ENCODE measurements at places on chromosomes 4 and X. TPM values are rescaled to one million over a fixed set of nuclear protein-coding genes. Genes with fewer than 3 reads are reported as not detected.
A peak's percentile ranks its signal among the peaks of the same experiment; 100 is the strongest.

GRCh38 chr4:87103691-87104187, 116.7 kb downstream of the KLHL8 start:
- no peaks in the 10 kb centered on the region for H3K27me3 ChIP-seq
- no peaks in the 10 kb centered on the region for H3K4me1 ChIP-seq
- no peak for DNase-seq
- H3K36me3 ChIP-seq, result peaks cover 2% of the 10 kb centered on the region
- no peak overlapping the region for H3K4me3 ChIP-seq

- H3K27ac ChIP-seq, result no peak overlapping the region
- DNase-seq, result no peak
- H3K36me3 ChIP-seq, result peaks cover 2% of the 10 kb centered on the region
- no peaks in the 10 kb centered on the region for H3K4me1 ChIP-seq
- no peaks in the 10 kb centered on the region for H3K27me3 ChIP-seq
- H3K4me3 ChIP-seq, result no peak overlapping the region
Observed at GRCh38 chr4:53461244-53461643, 83.8 kb downstream of the FIP1L1 start.

DNA sequence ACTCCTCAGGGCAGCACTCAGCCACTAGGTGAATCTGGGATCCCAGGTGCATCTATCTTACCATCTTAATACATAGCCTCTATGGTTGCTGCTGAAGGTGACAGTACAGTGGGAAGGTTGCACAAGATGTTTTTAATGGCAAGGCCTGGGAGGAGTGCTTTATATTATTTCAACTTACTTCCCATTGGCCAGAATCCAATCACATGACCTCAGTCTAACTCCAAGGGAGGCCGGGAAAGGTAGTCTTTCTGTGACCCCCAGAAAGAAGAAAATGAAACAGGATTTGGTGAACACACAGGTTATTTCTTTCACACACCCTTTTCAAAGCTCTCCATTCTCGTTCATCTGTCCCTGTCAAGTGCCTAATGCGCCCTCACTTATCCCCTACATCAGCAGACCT, 189.1 kb upstream of the ATP6AP2 start:
- H3K36me3 ChIP-seq, result no peaks in the 10 kb centered on the region
- H3K4me1 ChIP-seq, result no peaks in the 10 kb centered on the region
- no peaks in the 10 kb centered on the region for H3K27me3 ChIP-seq
- no peak overlapping the region for H3K4me3 ChIP-seq

DNA sequence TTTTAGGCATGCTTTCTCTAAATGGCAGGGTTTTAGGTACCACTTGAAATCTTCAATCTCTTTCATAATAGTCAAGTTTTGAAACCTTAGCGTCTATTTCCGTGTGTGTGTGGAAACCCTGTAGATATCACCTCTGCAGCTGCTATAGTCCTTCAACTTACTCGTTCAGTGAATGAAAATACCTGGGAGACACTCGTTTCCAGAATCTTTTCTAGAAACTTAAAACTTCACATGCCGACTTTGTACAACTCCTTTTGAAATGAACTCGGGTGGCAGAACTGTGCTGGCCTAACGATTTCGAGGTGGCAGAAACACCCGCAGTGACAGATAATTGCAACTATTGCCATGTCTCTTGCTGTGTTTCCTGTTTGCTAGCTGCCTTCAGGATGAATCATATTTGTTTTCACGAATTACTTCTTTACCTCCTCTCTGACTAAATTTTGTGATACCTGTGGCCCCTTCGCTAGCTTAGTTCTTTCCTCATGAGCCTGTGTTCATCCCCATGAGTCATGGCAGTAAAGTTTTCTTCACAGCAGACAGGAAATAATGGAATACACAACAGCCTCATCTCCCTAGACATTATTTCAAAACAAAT, 104.7 kb upstream of the SMIM10 start:
- no peaks in the 10 kb centered on the region for H3K4me1 ChIP-seq
- no peak for DNase-seq
- H3K4me3 ChIP-seq, result no peak overlapping the region
- H3K36me3 ChIP-seq, result no peaks in the 10 kb centered on the region
- no peaks in the 10 kb centered on the region for H3K27me3 ChIP-seq
- no peak overlapping the region for H3K27ac ChIP-seq

DNA sequence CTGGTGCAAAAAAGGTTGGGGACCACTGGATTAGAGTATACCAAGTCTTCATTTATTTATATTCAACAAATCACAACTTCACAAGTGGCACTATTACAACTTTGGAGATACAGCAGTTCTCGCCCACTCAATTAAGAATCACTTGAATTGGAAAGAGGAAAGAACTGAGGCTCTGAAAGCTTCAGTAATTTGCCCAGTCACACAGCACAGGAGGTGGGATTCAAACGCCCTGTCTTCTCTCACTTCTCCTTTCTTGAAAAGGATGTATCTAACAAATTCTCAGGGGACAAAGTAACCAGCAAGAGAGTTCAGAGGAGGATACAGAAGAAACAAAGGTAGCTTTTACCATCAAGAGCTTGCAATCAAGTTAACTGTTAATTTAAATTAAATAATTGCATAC, 12.4 kb downstream of the SMIM14 start:
- DNase-seq, result peak; percentile 80
- peak overlapping the region; percentile 67 for H3K27ac ChIP-seq
- H3K4me3 ChIP-seq, result peak overlapping the region; percentile 75
- H3K27me3 ChIP-seq, result no peaks in the 10 kb centered on the region
- no peaks in the 10 kb centered on the region for H3K36me3 ChIP-seq

- DNase-seq, result no peak
- H3K27me3 ChIP-seq, result no peaks in the 10 kb centered on the region
- no peak overlapping the region for H3K27ac ChIP-seq
- H3K4me3 ChIP-seq, result no peak overlapping the region
- peaks cover 3% of the 10 kb centered on the region for H3K4me1 ChIP-seq
Observed at GRCh38 chr4:82737354-82737753, 61.2 kb downstream of the SCD5 start.

DNA sequence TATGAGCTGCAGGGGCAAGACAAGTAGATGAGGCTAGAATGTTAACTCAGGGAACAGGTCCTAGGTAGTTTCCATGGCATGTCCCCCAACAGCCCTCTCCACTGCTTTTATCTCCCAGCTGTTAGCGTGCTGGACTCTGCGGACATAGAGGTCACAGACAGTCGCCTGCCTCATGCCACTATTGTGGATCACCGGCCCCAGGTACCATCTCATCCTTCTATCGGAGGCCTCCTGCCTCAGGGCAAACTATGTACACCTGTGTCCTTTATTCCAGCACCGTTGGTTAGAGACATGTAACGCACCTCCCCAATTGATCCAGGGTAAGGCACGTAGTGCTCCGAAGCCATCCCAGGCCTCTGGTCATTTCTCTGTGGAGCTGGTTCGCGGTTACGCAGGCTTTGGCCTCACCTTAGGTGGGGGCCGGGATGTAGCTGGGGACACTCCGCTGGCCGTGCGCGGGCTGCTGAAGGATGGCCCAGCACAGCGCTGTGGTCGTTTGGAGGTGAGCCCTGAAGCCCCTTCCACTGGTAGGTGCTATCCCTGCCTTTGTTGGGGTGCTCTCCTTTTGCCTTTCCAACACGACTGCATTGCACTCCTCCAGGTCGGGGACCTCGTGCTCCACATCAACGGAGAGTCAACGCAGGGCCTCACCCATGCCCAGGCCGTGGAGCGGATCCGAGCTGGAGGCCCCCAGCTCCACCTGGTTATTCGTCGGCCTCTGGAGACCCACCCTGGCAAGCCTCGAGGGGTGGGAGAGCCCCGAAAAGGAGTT, 2.2 kb downstream of the MAGIX start:
- H3K4me1 ChIP-seq, result peaks cover 9% of the 10 kb centered on the region
- DNase-seq, result no peak
- H3K27me3 ChIP-seq, result no peaks in the 10 kb centered on the region

DNA sequence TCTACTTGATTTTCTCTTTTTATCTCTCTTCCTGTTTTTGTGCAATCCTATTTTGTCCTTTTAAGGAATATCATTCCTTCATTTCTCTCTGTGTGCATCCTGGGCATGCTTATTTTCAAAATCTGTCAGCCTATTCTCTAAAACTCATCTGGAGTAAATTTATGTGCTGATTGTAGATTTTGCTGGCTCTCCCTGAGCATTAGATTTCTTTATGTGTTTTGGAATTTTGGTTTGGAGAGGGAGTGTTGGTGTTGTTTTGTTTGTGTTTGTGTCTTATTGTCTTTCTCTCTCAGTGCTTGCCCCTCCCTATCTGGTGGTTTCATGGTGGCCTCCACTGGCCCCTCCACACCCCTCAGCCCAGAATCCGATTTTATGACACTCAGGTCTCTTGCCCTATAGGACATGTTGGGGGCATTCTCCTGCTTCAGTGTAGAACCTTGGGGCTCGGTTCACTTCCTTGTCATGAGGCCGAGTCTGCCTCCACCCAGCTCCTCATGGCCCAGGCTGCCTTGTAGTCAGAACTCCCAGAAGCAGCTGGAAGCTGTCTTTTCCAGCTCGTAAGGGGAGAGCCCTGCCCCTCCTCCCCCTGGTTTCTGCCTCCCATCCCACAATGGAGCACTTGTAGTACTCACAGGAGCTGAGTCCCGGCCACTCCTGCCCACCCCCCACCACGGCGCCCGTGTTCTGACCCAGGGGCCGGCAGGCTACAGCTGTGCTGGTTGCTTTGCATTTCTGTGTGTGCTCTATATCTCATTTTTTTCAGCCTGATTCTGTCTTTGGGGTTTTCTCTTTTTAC, 24.5 kb upstream of the PJA1 start:
- H3K4me3 ChIP-seq, result no peak overlapping the region
- H3K27ac ChIP-seq, result no peak overlapping the region
- DNase-seq, result no peak
- H3K27me3 ChIP-seq, result no peaks in the 10 kb centered on the region
- no peaks in the 10 kb centered on the region for H3K4me1 ChIP-seq

DNA sequence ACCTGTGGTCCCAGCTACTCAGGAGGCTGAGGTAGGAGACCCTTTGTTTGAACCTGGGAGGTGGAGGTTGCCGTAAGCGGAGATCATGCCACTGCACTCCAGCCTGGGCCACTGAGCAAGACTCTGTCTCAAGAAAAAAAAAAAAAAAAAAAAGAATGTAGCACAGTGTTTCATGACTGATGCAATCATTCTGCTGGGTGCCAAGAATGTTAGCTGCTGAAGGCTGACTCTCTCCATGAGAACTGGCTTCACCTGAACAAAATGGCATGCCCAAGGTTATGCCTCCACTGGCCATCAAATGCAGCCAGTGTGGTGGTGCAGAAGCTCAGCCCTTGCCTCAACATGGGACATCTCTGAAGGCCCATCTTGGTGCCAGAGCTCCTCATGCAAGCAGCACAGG, 412.1 kb downstream of the ADAM29 start:
- H3K36me3 ChIP-seq, result no peaks in the 10 kb centered on the region
- no peak overlapping the region for H3K4me3 ChIP-seq
- no peaks in the 10 kb centered on the region for H3K4me1 ChIP-seq
- no peak overlapping the region for H3K27ac ChIP-seq
- DNase-seq, result no peak

GRCh38 chr4:82493721-82494425, 63.5 kb downstream of the ENOPH1 start:
- H3K36me3 ChIP-seq, result no peaks in the 10 kb centered on the region
- H3K27me3 ChIP-seq, result no peaks in the 10 kb centered on the region
- H3K4me1 ChIP-seq, result no peaks in the 10 kb centered on the region

DNA sequence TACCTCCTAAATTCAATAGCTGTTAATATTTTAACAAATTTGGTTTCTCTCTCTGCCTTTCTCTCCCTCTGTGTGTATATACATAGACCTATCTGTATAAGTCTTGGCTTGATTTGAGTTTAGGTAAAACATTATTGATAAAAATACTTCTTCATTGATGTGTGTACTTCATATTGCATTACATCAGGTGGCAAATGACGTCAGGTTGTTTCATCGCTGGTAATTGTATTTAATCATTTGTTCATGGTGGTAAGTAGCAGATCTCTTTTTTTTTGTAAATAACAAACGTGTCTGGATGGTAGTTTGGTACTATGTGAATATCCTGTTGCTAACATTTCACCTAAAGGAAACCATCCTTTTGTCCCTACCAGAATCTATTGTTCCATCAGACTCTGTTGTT, 55.1 kb downstream of the GALNT7 start:
- no peak overlapping the region for H3K4me3 ChIP-seq
- no peaks in the 10 kb centered on the region for H3K27me3 ChIP-seq
- H3K36me3 ChIP-seq, result no peaks in the 10 kb centered on the region
- H3K4me1 ChIP-seq, result no peaks in the 10 kb centered on the region
- H3K27ac ChIP-seq, result no peak overlapping the region

GRCh38 chr4:11297201-11297600, 131.5 kb downstream of the HS3ST1 start:
- H3K27ac ChIP-seq, result no peak overlapping the region
- H3K27me3 ChIP-seq, result no peaks in the 10 kb centered on the region
- H3K4me3 ChIP-seq, result no peak overlapping the region
- no peaks in the 10 kb centered on the region for H3K36me3 ChIP-seq
- DNase-seq, result no peak

DNA sequence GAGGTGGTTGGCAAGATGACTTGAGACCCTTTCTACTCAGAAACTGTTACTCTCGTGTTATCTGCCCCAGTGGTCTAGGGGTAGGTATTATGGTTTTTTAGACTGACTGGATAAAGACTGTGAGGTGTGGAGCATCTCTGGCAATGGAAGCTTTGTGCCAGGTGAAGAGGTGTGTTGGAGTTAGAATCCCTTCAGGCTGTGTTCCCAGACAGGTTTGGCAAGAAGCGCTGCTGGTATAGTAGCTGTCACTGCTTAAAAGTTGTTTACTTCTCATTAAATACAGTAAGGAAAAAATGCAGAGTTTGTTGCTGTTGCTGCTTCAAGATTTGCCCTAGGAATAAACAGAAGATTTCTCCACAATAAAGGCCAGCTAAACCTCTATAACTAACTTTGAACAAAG, 35.3 kb downstream of the AREG start:
- H3K4me3 ChIP-seq, result no peak overlapping the region
- no peak for DNase-seq
- H3K27me3 ChIP-seq, result no peaks in the 10 kb centered on the region
- H3K4me1 ChIP-seq, result no peaks in the 10 kb centered on the region
- no peak overlapping the region for H3K27ac ChIP-seq

DNA sequence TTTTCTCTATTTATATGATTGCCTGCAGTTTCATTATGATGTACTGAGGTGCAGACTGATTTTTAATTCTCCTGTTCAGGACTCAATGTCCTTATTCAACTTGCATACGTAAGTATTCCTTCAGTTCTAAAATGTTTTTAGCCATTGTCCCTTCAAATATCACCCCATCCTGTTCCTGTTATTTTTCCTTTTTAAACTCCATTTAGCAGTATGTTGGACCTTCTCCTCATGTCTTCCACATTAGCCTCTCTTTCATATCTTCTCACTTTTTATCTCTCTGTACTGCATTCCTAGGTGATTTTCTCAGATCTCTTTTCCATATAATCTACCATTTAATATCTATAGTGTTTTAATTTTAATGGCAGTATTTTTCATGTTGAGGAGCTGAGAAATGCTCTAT, 317.7 kb downstream of the NR3C2 start:
- no peak overlapping the region for H3K27ac ChIP-seq
- no peaks in the 10 kb centered on the region for H3K27me3 ChIP-seq
- H3K36me3 ChIP-seq, result no peaks in the 10 kb centered on the region
- no peaks in the 10 kb centered on the region for H3K4me1 ChIP-seq
- DNase-seq, result no peak

Gene BEX3
- 0.27 TPM for total RNA-seq

Gene CLRN2
- total RNA-seq, result not detected

Gene C4orf50
- 0.05 TPM for total RNA-seq

Gene XK
- not detected for total RNA-seq

Gene TLR3
- total RNA-seq, result not detected

Gene CEP135
- total RNA-seq, result 10.4 TPM

Gene SMIM43
- not detected for total RNA-seq

Measured in GM12878 (cell line).